Breast epithelium (tissue), 4 donors: ENCODE measurements at places on chromosomes 7 and 10. TPM values are rescaled to one million over a fixed set of nuclear protein-coding genes. Genes with fewer than 3 reads are reported as not detected.

Gene ZNF853
- total RNA-seq = 5.8 TPM

Gene ZPBP
- total RNA-seq = not detected

Gene GPC2
- total RNA-seq = 3.4 TPM

Gene INMT
- total RNA-seq = 66.7 TPM

Gene PSTK
- total RNA-seq = 6.4 TPM

Gene ICA1
- total RNA-seq = 70.1 TPM

Gene SMKR1
- total RNA-seq = not detected

Gene KIAA1549
- total RNA-seq = 1.8 TPM

Gene UFSP1
- 3.7 TPM for total RNA-seq

Gene CYP2W1
- not detected for total RNA-seq

Gene VWDE
- 8.8 TPM for total RNA-seq

Gene SRRT
- total RNA-seq = 45.8 TPM

Gene CRHR2
- total RNA-seq = 0.16 TPM

Gene TRPV5
- not detected for total RNA-seq

Gene RELN
- total RNA-seq = 4.5 TPM

Gene GNA12
- total RNA-seq = 11.3 TPM

Gene GDF2
- not detected for total RNA-seq

Gene SORCS1
- total RNA-seq = 0.73 TPM

Gene NEURL1
- 1.5 TPM for total RNA-seq

Gene DGKI
- total RNA-seq = 2.9 TPM

Gene PIP
- 1.6 TPM for total RNA-seq

Gene SLC39A12
- 0.16 TPM for total RNA-seq

Gene AMZ1
- 0.88 TPM for total RNA-seq

Gene HTR7
- total RNA-seq = 1.8 TPM

Gene ASZ1
- not detected for total RNA-seq

Gene MGAM2
- total RNA-seq = 2.3 TPM

Gene AKR1C4
- total RNA-seq = not detected

Gene CCDC172
- total RNA-seq = not detected

Gene NKX1-2
- total RNA-seq = 0.73 TPM

Gene TMEM176B
- total RNA-seq = 49.1 TPM

Gene PLPP4
- not detected for total RNA-seq

Gene AQP1
- total RNA-seq = 213 TPM

Gene TUBB8
- total RNA-seq = 0.59 TPM

Gene METTL27
- total RNA-seq = 7.0 TPM

Gene STOX1
- total RNA-seq = 8.8 TPM

Gene NUDT13
- 4.2 TPM for total RNA-seq

Gene CYCS
- total RNA-seq = 30.5 TPM

Gene PHYHIPL
- total RNA-seq = 0.44 TPM

Gene TACC2
- 26.1 TPM for total RNA-seq

Gene ITPRID1
- not detected for total RNA-seq
